Tongue (tissue), 3 donors: ENCODE measurements at places on chromosomes 2 and 18.

DNA sequence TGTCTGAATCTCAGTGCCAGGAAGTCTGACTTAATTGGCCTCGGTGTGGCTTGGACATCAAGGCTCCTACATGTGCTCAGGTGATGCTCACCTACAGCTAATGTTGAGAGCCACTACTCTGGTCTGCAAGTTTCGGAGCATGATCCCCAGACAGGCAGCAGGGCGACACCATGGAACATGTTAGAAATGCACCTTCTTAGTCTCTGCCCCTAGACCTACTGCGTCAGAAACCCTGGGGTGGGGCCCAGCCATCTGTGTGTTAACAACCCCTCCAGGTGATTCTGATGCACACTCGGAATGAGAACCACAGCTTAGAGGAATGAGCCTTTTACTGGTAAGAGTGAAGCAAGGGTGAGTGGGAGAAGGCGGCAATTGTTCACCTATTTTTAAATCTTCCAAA is 86.9 kb upstream of the NABP1 start:
- DNase-seq = no peak

GRCh38 chr2:53631313-53632125 is 136.1 kb upstream of the CHAC2 start:
- peak; percentile 15 for DNase-seq

GRCh38 chr2:100214265-100214971 is 72.0 kb upstream of the AFF3 start:
- DNase-seq = peak; percentile 96

GRCh38 chr18:48026216-48026615 is 95.8 kb upstream of the SMAD2 start:
- DNase-seq = no peak

DNA sequence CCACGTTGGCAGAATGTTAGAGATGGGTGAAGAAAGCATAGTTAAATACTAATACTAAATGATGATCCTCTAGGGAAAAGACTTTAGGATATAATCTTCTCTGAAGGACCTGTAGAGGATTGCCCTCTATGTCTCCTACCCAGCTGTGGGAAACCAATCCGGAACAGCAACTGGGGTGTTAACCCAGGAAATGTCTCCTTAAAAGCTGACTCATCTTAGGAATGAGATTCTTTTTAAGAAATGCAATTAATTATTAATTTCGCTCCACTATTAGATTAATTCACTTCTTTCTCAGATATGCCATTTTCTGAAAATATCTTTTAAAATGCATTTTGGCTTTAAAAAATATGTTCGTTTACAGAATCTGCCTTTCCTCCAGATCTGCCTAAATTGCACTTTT is 7.4 kb downstream of the SCN3A start:
- no peak for DNase-seq

- DNase-seq = peak; percentile 24
Observed at GRCh38 chr2:133026536-133027177, 356.7 kb upstream of the LYPD1 start.

GRCh38 chr18:9043581-9043980 is 58.9 kb upstream of the NDUFV2 start:
- no peak for DNase-seq

DNA sequence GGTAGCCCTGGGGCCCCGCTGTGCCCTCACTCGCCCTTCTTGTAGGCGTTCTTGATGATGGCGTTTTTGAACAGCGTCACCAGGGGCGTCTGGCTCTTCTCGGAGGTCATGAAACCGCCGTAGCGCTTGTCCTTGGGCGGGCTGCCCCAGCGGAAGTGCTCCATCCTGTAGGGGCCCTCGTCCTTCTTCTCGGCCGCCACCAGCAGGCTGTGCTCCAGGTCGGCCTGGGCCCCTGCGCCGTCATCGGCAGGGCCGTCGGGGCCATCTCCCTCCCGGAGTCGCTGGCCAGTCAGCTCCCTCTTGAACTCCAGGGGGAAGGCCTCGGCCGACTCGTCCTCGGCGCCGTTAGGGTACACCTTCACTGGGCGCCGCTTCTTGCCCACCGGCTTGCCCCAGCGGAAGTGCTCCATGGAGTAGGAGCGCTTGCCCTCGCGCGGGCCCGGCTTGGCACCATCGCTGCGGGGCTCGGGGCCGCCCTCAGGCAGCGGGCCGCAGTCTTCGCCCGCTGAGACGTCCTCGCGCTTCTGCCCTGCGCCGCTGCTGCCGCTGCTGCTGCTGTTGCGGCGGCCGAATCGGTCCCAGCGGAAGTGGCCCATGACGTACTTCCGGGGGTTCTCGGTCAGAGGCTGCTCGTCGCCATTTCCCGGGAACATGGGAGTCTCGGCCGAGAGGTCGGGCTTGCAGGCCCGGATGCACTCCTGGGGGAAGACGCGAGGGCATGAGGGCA is 7.2 kb downstream of the POMC start:
- DNase-seq = peak; percentile 81

- peak; percentile 78 for DNase-seq
Observed at GRCh38 chr2:232142049-232142448, 180.5 kb downstream of the DIS3L2 start.

GRCh38 chr18:56775701-56776100 is 124.5 kb downstream of the WDR7 start:
- no peak for DNase-seq

DNA sequence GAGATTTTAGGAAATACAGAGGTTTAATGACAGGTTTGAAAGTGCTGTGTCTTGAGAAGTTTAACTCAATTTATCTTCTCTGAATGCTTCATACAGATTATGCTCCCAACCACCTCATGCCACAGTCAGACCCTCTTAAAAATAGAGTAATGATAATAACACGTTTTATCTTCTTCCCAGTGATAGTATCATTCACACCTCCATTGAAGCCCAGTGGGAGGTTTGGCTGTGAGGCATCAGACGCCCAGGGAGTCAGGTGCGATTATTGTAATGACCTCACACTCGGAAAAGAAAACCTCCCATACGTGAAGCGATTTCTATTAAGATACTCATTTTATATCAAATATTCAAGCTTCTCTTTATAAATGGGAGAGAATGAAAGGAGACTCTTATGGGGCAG is 366.3 kb downstream of the SETBP1 start:
- no peak for DNase-seq

DNA sequence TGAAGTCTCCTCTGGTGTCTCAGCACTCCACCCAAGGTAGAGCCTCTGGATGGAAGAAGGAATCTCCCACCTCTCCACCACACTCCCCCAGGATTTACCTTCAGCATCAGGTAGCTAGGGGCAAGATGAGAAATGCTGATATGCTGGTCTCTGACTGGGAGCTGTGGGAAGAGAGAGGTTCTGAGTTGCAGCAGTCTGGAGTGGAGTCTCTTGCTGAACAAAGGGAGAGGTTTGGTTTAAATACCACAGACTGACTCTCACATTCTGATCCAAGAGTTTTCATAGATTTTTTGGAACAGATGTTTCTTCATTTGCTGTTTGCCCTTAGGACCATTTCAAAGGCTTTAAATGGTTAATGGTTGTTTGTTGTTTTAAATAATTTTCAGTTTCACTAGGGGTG is 1.1 kb upstream of the CFLAR start:
- DNase-seq = no peak

GRCh38 chr2:145752091-145752806 is 1232.3 kb upstream of the ZEB2 start:
- DNase-seq = peak; percentile 87

- DNase-seq = peak; percentile 45
Observed at GRCh38 chr2:180653481-180653880, 326.9 kb upstream of the UBE2E3 start.

GRCh38 chr2:16999347-17000183 is 333.9 kb upstream of the CYRIA start:
- no peak for DNase-seq

GRCh38 chr2:479031-479430 is 191.1 kb upstream of the ALKAL2 start:
- no peak for DNase-seq

DNA sequence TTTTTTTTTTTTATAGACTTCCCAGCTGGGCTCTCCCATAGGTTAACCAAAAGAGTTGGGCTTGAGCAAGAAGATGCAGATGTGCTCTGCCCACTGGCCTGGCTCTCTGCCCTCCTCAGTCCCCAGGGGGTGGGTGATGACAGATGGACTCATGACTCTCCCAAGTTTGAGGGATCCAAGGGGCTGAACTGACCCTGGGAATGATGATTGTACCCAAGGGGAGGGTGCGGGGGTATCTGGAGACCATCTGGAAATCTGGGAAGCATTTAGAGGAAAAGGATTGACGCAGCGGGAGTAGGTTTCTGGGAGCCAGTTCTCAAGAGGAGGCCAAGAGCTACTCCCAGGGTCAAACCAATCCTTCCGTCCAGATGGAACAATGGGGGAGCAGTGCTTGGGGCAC is 330.8 kb downstream of the CYP26B1 start:
- no peak for DNase-seq

DNA sequence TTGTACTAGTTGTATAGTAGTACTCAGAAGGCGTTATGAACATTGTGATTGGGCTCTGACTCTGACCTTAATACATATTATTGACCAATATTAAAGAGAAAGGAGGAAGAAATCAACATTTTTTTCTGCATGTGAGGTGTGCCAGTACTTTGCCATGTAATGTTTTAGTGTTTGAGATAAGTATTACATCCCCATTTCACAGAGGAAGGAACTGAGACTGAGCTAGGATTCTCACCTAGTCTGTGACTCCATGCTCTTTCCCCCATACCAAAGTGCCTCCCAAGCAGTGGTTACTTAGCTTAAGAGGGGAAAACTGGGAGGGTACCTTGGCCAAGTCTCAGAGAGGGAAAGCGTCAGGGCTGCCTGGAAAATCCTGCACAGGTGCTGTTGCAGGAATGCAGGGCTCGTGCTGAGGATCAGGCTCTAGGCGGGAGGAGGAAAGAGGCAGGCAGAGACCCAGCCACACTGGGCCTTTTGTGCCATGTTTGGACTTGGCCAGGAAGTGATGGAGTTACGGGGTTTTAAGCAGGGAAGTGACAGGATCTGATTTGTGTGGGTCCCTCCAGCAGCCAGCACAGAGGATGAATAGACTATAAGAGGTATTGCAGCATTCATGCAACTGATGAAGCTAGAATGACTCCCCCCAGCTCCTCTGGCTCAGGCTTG is 1.7 kb downstream of the PNKD start:
- no peak for DNase-seq

DNA sequence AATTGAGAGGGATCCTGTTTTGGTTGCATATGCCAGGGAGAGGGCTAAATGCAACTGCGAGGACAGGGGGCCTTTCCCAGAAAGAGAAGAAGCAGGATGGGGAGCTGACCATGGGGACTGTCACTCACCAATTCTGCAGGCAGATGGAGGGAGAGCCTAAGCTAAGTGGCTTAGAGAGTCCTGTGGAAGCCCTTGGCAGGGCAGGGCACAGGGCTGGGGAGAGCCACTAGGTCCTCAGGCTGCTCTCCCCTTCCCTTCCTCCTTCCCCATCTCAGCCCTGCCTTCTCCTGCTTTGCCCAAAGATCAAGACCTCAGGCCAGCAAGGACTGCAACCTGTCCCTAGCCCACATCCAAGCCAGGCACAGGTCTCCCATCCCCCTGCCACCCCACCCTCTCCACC is 24.4 kb upstream of the CATIP start:
- DNase-seq = no peak

- no peak for DNase-seq
Observed at GRCh38 chr2:18399601-18400000, 160.9 kb downstream of the RDH14 start.

GRCh38 chr18:41197967-41198366 is 757.1 kb upstream of the PIK3C3 start:
- DNase-seq = no peak

DNA sequence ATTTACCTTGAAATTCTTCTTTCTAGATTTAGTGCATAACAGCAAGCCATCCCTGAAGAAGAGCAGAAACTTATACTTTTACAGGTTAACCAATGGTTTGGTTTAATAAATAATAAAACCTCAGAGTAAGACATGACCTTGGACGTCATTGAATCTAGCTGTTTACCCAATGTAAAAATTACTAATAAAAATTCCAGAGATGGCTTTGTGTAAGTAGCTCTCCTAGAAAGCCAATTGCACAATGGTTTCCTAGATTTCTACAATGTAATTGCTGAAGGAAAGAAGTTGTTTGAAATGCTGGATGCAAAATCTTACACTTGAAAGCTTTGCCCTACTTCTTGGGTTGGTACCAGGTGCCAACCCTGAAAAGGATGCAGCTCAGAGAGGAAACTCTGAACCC is 1.5 kb downstream of the XDH start:
- no peak for DNase-seq

DNA sequence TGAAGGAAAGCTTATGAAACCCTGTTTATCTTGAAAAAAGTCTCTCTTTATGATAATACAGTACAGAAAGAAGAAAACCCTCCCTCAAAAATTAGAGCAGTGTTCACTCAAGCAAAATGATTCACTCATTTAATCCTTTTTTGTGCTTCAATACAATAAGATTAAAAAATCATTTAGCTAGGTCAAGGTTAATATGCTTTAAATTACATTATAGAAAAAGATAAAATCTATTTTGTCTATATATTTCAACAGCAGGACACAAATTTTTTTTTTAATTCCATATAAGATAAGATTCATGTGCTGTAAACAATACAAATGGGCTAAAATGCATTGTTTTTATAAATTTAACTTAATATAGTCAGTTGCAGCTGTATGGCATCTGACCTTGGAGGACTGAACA is 176.9 kb downstream of the KCNE4 start:
- no peak for DNase-seq

- DNase-seq = no peak
Observed at GRCh38 chr2:28997847-28998735, 17.0 kb downstream of the TOGARAM2 start.

- DNase-seq = no peak
Observed at GRCh38 chr18:48940854-48941611, 9.7 kb downstream of the SMAD7 start.

GRCh38 chr18:35776473-35776872 is 194.9 kb downstream of the GALNT1 start:
- DNase-seq = no peak

DNA sequence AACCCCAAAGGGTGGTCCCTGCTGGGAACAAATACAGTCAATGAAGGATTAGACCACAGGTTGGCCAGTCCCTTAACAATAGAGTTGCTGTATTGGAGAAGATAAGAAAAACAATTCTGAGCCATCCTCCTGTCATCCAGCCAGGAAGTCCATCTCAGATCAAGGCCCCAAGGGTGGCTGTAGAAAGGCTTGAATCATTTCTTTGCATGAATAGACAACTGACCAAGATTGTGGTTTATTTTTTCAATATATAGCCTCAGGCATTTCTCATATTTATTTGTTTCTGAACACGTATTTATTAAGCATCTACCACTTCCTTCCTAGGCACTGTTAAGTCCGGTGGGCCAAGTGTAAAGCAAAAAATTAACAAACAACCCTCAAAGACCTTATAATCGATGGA is 274.4 kb upstream of the SLC14A2 start:
- DNase-seq = no peak

- DNase-seq = no peak
Observed at GRCh38 chr18:62334120-62334519, 9.0 kb downstream of the TNFRSF11A start.

GRCh38 chr2:38409156-38410102 is 32.4 kb upstream of the ATL2 start:
- DNase-seq = no peak

- DNase-seq = no peak
Observed at GRCh38 chr2:86239326-86239725, 40.1 kb downstream of the MRPL35 start.

- DNase-seq = peak; percentile 62
Observed at GRCh38 chr18:37361335-37362157, 204.1 kb downstream of the CELF4 start.

GRCh38 chr2:95047629-95048510 is 22.4 kb downstream of the MAL start:
- no peak for DNase-seq
